ENCODE measurements at places on chromosomes 6 and 20.

DNA sequence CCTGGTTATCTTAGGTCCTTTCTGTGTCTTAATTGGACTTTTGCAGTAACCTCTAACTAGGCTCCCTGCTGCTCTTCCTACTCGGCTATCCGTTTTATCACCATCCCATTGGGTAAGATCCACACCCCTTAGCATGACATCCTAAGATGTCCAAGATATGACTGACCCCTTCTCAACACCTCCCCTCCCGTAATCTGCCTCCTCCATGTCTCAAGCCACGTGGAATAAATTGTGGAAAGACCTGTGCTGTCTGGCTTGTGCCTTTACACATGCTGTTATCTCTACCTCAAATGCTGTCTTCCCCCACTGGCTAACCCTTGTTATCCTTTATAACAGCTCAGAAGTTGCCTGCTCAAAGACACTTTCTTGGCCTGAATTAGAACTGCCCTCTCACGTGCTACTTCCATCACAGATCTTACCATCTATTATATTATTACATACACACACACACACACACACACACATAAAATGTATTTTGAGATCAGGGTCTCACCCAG, 26.5 kb downstream of the EIF2S2 start:
- no peak for DNase-seq

DNA sequence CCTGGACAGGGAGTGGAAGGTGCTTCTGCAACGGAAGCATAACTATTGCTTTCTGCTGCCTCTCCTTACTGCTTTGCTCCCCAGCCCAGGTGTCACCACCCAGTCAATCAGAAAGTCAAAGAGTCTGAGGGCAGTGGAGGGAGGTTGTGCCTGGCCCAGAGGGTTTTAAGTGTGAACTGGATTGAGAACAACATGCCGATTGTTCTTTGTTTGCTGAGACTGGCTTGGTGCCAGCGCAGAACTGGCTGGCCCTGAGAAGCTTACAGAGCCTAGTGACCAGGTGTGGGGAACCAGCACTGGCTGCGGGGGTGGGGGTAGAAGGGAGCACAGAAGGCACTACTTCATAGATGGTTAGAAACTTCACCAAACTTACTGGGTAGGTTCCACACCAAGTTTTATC, 31.1 kb upstream of the ENPP4 start:
- no peak for DNase-seq

DNA sequence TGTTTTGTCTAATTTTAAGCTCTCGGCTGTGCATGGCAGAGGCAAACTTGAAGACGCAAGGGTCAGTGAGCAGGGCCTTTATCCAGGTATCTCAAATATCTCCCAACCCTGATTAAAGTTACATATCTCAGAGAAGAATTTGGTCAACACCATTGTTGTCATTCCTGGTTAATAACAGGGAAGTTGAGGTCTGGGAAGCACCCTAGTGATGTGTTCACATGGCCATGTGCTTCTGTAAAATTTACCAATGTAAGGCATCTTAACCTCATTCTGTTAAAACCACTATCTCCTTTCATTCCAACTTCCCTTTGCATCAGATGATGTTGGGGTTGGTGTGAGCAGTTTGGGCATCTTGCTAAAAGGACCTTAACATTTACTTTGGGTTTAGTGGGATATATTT, 4.0 kb upstream of the FAM110A start:
- no peak for DNase-seq

GRCh38 chr6:34970488-34970887, 81.4 kb downstream of the ANKS1A start:
- DNase-seq: no peak

GRCh38 chr6:17470202-17470937, 77.0 kb downstream of the CAP2 start:
- DNase-seq: no peak

DNA sequence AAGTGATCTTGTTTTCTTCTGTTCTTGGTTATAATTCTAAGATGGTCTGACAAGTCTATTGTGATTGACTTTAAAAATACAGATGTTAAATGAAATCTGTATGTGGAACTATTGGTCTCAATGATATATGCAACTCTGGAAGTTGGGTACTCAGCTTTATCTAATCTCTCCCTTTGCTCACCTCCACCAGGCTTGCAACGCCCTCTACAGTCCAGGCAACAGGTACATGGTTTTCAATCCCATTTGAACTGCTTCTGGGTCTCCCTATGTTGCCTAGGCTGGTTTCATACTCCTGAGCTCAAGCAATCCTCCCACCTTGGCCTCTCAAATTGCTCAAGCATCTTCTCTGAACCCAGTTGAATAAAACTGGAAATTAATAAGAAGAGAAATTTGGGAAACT, 25.6 kb upstream of the HLA-DQB1 start:
- DNase-seq: no peak

GRCh38 chr20:5400164-5400762, 83.5 kb upstream of the PROKR2 start:
- no peak for DNase-seq

DNA sequence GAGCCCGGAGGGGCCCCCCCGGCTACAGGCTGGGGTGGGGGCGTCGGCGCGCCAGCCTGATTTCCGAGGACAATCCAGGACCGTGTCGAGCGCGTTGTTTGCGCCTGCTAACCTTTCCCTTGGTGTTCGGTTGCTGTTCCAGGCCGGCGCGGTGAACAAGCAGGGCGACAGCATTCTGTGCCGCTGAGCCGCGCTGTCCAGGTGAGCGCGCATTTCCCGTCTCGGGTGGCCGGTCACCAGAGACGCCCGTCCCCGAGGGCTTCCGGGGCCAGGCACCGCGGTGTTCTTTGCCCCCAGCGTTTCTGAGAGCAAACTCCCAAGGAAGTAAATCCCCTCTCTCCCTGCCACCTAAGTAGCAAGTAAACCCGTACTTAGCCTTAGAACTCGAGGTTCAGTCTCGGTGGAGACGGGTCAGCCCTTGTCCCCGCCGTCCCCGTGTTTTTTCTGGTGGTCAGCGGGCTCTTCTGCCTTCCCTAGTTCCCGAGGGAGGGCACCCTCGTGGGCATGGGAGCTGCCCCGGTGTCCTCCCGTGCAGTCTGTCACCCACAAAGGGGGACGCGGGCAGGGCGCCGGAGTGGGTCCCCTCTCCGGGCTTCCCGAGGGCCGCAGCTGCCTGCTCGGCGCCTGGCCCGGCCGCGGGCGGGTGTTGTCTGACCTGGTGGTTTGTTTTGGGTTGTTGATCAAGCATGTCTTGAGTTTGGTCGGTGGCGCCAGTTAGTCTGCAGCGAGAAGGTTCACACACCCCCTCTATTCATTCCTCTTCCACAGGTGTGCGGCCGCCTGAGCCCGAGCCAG, 1.5 kb downstream of the ID4 start:
- DNase-seq: peak; percentile 73

DNA sequence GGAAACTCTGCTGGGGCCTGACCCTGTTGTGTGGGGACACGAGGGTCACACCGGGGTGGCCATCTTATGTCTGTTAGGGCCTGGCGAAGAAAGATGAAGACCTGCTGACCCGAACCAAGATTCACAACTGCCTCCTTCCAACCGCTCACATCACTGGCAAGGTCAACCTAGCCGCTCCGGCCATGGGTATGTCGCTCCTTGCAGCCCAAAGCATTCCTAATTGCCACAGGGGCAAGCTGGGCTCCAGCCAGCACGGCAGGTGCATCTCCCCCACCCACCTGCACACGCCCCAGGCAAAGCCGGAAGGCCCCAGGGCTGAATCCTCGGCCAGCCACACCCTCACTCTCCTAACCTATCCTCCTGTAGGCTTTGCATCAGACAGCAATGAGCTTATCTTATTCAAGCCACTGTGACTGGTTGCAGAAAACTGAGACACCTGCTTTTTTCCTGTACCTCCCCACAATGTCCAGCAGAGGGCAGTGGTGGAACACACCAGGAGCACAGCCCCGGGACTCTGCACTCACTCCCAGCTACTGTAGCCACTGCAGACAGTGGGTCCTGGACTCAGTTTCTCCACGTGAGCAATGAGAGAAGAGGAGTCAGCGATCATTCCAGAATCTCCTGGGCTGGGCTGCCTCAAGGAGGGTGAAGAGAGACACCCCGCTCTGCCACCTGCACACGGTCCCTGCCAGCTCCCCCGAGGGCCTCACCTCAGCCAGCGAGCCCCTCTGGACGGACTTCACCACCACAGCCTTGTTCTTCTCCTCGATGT, 170.2 kb downstream of the PREX1 start:
- DNase-seq: peak; percentile 13

GRCh38 chr20:4813863-4814695, 92.4 kb downstream of the PRND start:
- DNase-seq: no peak

- DNase-seq: no peak
Measured at GRCh38 chr6:35765739-35766138, 10.7 kb upstream of the CLPSL2 start.

DNA sequence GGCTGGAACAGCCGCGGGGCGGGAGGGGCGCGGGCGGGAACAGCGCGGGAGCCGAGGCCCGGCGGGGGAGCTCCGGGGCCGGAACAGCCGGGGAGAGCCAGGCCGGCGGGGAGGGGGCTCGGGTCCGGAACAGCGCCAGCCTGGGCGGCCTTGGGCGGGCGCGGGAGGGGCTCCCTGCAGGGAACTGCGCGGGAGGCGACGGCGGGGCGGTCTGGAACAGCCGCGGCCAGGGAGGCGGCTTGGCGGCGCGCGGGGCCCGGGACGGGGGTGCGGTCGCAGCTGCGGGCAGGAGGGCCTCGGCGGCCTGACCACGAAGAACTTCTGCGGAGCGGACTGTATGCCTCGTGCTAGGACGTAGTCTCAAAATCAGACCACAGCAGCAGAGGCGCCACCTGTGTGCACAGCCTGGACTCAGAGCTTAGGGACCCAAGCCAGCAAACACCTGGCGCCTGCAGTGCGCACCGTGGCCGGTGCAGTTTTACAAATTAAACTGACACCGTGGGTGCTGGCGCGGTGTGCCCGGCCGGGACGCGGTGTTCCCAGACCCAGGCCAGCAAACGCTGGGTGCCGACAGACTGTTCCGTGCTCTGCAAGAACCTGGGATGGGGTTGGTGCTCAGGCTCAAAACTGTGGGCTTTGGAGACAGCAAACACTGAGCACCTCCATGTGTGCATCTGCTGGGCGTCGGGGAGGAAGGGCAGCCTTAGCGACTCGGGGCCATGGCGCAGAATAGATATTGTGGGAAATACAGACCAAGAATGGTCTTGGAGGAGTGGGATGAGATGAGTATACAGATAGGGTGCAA, 572 bp downstream of the ZNF341 start:
- DNase-seq: no peak

DNA sequence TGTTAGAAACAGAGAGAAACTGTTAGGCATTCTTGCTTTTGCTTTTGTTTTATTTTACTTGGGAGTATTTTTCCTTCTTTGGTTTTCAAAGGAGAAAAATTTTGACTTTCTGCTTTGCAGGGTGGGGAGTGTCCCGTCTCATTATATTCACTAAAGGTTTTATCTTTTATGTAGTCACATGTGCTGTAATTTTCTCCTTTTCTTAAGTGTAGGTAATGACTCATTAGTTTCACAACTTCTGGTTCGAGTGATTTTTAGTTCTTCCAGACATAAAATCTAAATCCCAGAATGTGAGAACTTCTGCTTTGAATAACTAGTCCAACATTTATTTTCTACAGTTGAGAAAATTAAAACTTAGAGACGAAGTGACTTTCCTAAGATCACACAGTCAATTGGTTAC, 37.7 kb downstream of the ADGRF1 start:
- no peak for DNase-seq

- no peak for DNase-seq
Measured at GRCh38 chr6:14371530-14371929, 254.0 kb downstream of the CD83 start.

DNA sequence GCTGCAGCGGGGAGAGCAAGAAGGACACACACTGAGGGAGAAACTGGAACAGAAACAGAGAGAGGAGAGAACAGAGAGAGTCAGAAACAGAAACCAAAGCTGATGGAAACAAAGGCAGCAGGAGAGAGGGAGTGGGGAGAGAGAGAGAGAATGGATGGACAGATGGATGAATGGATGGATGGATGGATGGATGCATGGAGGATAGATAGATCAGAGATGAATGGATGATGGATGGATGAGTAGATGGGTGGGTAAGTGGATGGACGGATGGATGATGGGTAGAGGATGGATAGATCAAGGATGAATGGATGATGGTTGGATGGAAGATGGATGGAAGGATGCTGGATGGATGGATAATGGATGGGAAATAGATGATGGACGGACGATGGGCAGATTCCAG, 35.0 kb upstream of the PHACTR3 start:
- no peak for DNase-seq

GRCh38 chr6:136553166-136553787, 3.1 kb upstream of the MAP7 start:
- no peak for DNase-seq

DNA sequence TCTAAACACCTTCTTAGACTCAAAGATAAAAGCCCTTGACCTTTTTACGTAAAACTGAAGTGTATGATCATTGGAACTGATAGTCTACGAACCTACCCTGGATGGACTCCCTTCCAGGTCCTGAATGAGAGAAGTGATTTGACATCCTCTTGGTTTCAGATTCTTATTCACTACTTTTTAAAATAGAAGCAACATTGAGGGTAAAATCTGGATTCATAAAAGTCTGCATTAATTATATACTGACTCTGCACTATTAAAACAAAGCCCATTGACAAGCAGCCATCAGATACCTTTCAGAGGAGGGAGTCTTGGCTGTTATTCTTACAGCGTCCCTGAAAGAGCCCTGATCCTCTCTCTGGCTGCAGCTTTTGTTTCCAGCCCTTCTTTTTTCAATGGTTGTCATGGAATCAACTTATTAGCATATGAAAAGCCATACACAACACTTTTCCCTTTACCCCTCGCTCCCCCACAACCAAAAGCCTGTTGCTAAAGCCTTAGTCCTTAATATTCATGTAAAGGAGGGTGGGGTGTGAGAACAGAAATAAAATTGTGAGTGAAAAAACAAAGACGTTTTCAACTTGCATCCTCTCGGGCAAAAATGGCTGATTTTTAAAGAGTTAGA, 270.0 kb upstream of the MARCKS start:
- DNase-seq: no peak

- DNase-seq: no peak
Measured at GRCh38 chr6:4362326-4362725, 227.0 kb upstream of the ECI2 start.

DNA sequence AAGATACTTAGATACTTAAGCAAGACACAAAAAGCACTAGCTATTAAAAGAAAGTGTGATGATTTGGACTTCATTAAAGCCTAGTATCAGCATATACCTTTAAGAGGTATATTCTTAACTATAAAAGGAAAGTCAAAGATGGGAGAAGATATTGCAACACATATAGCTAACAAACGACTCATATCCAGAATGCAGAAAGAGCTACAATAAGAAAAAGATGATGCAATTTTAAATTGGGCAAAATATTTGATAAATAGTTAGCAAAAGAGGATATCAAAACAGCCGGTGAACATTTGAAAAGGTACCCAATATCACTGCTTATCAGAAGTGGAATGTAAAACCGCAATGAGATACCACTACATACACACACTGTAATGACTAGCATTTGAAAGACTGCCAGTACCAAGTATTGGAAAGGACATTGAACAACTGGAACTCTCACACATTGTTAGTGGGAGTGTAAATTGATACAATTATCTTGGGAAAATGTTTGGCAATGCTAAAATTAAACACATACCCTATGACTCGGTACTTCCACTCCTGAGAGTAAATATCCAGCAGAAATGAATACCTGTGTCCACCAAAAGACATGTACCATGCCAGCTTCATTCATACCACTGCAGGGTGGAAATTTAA, 25.7 kb downstream of the MUC22 start:
- no peak for DNase-seq

GRCh38 chr20:9301129-9302090, 213.0 kb upstream of the LAMP5 start:
- DNase-seq: no peak
